Esophagus squamous epithelium (tissue), 5 donors: ENCODE measurements at places on chromosomes 1 and 21.

- DNase-seq = no peak
Observed at GRCh38 chr1:244601336-244601735, 51.6 kb upstream of the DESI2 start.

DNA sequence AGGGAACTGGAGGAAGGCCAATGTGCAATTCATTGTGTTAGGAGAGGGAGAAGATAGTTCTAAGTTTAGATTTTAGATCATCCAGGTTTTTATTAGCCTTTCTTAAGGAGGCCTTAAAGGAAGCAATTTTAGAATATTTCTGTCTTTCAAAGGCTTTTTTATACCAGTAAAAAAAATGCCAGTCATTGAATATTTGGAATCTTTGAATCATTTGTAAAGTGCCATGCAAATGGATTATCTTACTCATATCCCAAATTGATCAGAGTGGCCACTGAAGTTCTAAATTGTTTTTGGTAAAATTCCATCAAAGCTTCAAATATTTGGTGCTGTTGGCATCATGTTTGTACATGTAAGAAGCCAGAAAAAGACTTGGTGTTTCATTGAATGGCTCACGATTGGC is 244.8 kb downstream of the RPS6KC1 start:
- DNase-seq = no peak

- no peak for DNase-seq
Observed at GRCh38 chr1:205929496-205930194, 13.6 kb downstream of the SLC26A9 start.

- DNase-seq = no peak
Observed at GRCh38 chr1:98947071-98947470, 57.6 kb downstream of the PLPPR5 start.

GRCh38 chr1:198892065-198892464 is 253.2 kb downstream of the PTPRC start:
- DNase-seq = no peak

GRCh38 chr1:228958121-228958520 is 222.8 kb downstream of the RHOU start:
- DNase-seq = no peak

DNA sequence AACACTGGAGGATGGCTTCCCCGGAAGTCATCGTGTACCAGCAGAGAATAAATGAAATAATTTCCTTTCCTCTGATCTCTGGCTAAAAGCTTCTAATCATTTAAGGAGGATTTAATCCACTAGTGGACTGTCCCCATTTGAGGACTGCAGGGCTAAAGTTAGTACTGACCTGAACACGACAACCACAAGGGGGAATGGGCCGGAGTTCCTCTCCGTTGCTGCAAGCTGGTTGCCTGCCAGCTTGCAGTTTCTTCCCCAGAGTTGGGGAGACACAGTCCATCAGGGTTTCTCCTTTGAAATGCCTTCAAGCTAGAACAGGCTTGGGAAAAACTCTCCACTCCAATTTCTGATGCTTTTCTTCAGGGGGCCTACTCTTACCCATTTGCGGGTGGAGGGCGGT is 35.5 kb upstream of the NPL start:
- DNase-seq = no peak
